ENCODE measurements at places on chromosomes 13 and 19.

DNA sequence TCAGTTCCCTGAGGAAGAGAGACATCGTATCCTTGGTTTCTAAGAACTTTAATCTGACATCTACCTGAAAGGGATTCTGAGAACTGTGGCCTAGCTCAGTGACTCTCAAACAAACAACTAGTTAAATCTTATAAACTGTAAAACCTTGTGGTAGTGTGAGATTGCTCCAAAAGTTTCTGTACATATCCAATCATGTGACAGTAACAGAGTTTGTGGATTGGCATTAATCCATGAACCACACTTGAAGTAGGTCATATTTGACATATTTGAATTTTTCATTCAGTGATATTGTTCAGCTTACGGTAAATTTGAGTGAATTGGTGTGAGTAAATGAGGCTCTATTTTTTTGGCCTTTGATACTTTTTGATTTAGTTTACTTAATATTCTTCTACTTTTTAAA, 15.0 kb downstream of the TDRD3 start:
- peak; percentile 61 for DNase-seq

GRCh38 chr19:19006213-19006612, 27.1 kb downstream of the SUGP2 start:
- DNase-seq, result no peak

GRCh38 chr19:17074634-17075034, 618 bp downstream of the HAUS8 start:
- no peak for DNase-seq

DNA sequence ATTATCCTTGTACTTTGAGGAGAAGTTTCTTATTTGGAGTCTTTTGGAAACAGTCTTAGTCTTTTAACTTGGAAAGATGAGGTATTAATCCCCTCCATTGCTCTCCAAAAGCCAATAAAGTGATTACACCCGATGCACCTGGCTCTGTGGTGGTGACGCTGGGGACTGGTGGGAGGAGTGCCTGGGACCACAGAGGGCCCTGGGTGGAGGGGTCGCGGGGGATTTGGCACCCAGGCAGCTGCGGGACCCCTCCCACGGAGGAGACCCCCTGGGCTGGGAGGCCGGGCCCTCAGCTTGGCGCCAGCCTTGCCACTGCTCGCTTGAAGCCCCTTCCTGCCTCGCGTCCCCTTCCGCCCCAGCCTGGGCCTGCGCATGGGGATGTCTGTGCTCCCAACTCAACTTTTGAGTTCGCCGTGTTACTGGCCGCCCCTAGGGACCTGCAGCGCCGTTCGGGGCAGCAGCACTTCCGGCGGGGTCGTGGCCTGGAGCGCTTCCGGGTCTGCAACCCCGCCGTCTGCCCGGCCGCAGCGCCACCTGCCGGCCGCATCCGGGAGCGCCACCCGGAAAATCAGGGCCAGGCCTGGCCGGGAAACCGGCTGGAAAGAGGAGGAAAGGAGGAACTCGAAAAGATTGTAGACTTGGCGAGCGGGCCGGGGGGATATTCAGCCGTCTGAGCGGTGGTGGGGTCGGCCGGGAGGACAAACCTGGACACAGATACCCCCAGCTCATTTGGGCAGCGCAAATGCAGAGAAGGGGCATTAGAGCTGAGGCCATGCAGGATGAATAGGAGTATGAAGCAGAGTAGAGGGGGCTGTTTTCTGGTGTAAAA, 8.4 kb downstream of the PEAK3 start:
- peak; percentile 91 for DNase-seq

- no peak for DNase-seq
These were observed 8.8 kb downstream of the IL4I1 start for GRCh38 chr19:49887665-49888509.

DNA sequence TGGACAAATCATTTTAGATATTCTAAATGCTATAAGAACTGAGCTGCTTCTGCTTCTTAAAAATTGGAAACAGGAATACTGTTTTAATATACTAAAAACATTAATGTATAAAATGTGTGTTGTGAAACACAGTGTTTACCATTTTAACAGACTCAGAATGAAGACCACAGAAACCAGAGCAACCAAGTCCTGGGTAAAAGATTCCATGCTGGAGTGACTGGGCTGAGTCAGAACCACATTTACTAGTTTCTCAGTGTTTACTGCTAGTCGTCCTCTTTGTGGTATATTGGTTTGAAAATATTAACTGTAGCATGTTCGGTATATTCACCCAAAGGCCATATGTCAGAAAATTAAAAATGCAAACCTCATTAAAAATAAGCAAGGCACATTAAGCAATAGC, 31.9 kb downstream of the ANKRD10 start:
- no peak for DNase-seq

- no peak for DNase-seq
These were observed 9.8 kb upstream of the SIAH3 start for GRCh38 chr13:45861322-45861721.

GRCh38 chr13:32316501-32316900, 1.2 kb downstream of the BRCA2 start:
- DNase-seq, result peak; percentile 37

- no peak for DNase-seq
These were observed 1287.1 kb downstream of the PCDH9 start for GRCh38 chr13:65943024-65943423.

DNA sequence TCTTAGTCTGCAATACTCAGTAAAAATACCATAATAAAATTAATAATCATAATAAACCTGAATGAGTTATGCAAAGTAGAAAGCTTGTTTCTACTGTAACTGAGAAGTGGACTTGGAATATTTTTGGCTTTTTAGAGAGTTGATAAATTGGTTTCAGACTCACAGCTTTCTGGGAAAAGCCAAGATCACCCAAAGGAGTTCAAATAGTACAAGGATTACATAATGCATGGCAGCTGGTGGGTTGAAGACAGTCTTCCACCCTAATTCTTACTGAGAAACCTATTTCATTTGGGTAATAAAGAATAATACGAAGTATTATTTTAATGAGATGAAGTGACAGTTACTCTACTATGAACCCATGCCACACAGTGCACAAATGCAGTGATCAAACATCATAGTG, 139.4 kb upstream of the KLF12 start:
- no peak for DNase-seq

GRCh38 chr13:33119856-33120543, 103.8 kb downstream of the KL start:
- no peak for DNase-seq

All from OCI-M1 (cell line).